ENCODE measurements at places on chromosomes 11 and 22.

DNA sequence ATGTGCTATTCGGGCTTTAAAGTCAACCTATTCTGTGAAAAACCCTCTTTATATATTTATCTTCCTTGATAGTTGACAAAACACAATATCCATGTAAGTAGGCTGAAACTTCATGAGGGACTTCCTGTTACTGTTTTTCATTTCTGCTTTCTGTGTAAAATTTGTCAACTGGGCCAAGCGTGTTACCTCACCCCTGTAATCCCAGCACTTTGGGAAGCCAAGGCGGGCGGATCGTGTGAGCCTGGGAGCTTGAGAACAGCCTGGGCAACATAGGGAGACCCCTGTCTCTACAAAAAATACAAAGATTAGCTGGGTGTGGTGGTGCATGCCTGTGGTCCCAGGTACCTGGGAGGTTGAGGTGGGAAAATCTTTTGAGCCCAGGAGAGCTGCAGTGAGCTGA, 66.5 kb upstream of the SLC25A18 start:
- no peak for DNase-seq

DNA sequence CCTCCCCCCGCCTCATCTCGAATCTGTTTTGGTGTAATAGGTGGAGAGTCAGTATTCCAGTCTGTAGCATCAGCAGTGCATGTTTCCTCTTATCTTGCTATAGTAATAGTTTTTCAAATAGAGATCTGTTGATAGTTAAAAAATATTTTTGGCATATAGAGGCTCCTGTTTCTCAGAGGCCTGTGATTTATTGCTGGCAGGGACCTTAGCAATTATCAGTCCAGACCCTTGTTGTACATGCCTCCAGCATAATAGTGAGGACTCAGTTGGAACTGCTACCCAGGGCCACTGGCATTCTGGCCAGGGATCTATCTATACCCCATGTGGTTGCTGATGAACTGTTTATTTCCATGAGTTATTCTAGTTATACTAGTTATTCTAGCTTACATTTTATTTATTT, 52.6 kb downstream of the SPECC1L start:
- no peak for DNase-seq

- DNase-seq: no peak
These were observed 48.3 kb downstream of the RPUSD4 start for GRCh38 chr11:126163074-126163700.

GRCh38 chr22:35315141-35315854, 15.6 kb downstream of the TOM1 start:
- DNase-seq: no peak

DNA sequence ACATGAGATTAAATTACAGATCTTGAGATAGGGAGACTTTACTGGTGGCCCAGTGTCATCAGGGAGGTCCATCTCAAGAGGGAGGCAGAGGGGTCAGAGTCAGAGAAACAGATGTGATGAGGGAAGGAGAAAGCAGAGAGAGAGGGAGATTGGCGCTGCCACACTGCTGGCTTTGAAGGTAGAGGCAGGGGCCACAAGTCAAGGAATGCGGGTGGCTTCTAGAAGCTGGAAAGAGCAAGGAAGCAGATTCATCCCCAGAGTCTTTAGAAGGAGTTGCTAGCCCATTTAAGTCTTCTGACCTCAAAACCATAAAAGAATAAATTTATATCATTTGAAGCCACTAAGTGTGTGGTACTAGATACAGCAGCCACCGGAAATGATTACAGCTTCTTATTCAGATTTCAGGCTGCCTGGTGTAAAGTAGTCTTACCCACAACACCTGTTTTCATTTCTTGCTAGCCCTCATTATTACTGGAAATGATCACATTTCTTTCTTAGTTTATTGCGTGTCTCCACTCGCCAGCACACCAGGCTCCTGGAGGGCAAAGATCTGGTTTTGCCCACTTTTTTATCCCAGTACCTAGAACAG, 12.6 kb upstream of the SERPINH1 start:
- no peak for DNase-seq

DNA sequence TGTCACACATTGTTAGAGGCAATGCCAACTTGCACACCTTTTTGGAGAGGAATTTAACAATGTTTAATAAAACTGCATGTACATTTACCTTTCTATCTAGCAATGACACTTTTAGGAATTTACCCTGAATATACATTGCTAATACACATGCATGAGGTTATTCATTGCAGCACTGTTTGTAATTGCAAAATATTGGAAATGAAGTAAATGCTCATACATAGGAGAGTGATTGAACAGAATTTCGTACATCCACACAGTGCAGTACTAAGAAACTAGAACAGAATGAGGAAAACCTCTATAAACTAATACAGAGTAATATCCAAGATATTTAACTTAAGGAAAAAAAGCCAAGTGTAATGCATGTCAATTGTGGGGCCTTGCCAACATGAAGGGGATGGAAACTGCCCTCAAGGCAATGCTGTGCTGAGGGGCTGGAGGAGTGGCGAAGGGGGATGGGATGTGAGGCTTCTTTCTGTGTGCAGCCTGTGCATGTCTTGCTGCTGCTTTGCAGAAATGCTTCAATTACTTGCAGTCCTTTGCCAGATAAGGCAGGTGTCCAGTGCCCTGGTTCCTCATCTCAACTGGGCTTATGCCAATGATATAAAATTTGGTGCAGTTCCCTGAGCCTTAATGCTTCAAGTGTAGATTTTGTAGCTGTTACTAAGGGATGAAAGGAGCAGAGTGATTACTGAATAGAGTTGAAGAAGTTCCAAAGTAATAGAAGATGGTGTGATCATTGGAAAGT, 96.1 kb downstream of the GRIA4 start:
- DNase-seq: no peak

- no peak for DNase-seq
These were observed 196.9 kb upstream of the SEZ6L start for GRCh38 chr22:25972397-25972796.

DNA sequence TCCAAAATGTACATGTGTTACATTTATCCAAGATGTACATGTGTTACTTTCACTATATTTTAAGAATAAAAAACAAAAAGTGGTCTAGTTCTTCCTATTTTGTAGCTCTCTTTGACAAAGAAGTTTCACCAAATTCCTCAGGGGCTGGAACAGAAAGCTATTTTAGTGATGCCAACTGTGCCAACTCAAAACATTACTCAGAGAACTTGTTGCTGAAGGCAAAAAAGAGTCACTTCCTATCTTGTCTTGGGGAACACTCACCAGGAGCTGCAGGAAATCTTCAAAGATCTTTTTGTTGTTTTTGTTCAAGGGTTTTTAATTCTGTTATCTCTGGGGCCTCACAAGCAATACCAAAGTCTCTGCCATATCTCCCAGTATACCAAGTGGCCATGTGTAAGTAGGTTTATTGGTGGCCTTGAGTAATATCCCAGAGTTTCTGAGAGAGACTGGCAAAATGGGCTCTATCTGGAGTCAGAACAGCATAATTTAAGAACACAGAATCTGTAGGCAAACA, 13.6 kb upstream of the EED start:
- no peak for DNase-seq

GRCh38 chr11:2190657-2191471, 19.2 kb upstream of the TH start:
- no peak for DNase-seq
